ENCODE measurements at places on chromosomes 11 and 22.

DNA sequence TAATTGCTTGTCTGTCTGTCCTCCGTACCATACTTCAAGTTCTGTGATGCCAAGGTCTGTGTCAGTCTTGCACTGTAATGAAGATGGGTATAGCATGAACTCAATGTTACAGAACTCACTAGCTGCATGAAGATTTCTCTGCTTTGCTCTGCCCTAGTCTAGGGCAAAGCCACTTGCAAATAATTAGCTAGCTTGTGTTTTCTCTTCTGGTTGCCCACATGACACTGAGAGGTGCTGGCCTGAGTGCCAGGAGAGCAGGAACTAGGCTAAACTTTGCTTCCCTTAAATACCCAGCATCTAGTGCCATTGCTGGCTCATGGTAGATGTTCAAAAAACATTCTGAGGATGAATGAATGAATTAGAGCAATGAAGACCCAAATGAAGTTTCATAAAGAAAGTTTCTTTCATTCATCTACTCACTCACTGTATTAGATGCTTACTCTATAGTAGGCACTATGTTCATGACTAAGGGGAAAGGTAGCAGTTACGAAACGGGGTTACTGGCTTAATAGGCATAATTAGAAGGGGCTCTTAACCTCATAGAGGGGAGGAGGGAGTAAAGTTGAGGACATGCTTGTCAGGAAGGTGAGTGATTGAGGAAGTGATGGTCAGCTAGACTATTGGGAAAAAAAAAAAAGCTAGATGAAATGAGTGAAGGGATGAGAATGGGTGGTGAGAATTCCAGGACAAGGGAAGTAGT, 4.4 kb upstream of the ENDOD1 start:
- DNase-seq: no peak

GRCh38 chr11:107957109-107957588, 28.9 kb downstream of the RAB39A start:
- DNase-seq: peak; percentile 68

GRCh38 chr22:23518376-23519187, 61.5 kb downstream of the IGLL1 start:
- no peak for DNase-seq

DNA sequence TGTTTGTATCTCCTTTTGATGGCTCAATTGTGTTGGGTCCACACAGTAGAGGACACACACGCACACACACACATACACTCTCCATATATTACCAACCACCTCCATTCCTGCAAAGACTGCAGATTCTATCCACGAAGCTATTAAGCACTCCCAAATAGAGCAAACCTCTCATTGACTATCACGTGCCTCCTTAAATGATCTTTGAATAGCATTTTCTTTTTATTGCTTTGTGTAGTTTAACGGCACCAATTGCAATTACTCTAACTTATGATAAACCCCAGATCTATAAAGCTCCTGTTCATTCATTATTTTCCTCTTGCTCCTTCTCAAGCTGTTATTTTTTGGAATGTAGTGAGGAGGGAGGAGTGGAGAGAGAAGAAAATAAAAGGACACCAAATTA, 204.7 kb downstream of the ST3GAL4 start:
- DNase-seq: no peak

GRCh38 chr22:43931771-43932170, 8.2 kb downstream of the PNPLA3 start:
- no peak for DNase-seq

DNA sequence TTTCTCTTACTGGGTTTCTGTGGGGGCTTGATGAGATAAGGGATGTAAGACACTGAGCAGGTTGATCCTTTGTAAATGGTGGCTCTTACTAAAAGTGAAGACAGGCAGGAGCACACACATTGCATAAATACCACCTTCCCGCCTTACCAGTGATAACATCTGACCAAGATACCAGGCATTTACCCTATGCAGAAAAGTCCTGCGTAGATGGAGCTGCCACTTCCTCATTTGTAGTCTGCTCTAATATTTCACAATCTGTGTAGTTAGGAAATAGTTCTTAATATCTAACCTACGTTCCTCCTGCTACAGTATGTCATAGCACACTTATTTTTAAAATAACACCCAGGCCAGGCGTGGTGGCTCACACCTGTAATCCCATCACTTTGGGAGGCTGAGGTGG, 23.9 kb upstream of the SWAP70 start:
- no peak for DNase-seq

GRCh38 chr11:67583247-67584204, at the start of gene GSTP1:
Gene GSTP1 (plus strand): TSS chr11:67583812. CDS start chr11:67583844, 32 bp downstream.
- no peak for DNase-seq

- DNase-seq: no peak
Observed at GRCh38 chr11:94641167-94641761, 74.1 kb downstream of the PIWIL4 start.

GRCh38 chr22:40044870-40045834, 50.4 kb downstream of the FAM83F start:
- DNase-seq: no peak

DNA sequence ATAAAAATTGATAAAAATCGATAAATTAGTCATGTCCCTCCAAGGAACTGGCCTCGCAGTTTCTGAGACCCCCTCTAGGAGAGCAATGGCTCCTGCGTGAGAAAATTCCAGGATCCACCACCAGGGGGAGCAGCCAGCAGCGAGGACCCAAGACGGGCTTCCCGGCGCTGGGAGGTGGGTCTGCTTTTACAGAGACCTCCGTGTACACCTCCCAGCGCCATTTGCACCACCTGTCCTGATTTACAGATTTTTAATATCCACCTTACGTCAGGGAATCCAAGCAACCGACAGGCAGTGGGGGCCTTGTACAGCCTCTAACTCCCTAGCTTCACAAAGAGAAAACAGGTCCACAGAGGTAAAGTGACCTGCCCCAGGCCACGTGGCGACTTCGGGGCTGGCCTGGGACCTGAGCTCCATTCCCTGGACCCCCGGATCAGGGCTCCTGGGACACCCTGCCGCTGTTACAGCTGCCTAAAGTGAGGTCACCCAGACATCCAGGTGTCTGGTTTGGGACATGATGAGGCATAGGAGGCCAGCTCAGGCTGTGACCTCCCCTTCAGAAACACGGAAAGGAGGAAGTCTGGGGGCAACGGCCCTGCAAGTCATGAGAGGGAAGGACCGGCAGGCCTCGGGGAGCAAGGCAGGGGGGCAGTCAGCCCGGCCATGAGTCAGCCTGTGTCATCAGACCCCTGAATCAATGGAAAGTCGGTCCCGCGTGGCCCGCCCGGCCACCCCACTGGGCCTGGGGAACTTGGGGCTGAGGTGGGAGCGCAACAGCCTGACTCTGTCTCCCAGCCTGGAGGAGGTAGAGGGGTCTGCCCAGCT, 3.5 kb downstream of the OSM start:
- DNase-seq: peak; percentile 2

DNA sequence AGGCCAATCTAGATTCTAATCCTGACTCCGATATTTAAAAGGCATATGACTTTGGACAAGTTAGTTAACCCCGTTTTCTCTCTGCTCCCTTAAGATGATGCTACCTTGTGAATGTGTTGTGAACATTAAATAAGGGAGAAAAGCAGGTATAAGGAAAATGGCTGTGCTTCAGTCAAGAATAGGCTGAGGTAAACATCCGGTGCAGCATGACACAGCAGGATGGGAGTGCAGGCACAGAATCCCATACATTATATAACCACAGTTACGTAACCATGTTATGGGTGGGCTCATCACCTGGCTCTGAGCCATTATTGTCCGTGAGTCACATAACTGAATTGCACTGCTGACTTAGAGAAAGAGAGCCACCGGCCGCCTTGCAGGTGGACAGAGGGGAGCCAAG, 382.2 kb upstream of the ANO5 start:
- no peak for DNase-seq

- DNase-seq: no peak
Observed at GRCh38 chr11:80603472-80603871, 1162.6 kb upstream of the TENM4 start.

GRCh38 chr11:27540051-27540450, 33.5 kb upstream of the LIN7C start:
- no peak for DNase-seq

DNA sequence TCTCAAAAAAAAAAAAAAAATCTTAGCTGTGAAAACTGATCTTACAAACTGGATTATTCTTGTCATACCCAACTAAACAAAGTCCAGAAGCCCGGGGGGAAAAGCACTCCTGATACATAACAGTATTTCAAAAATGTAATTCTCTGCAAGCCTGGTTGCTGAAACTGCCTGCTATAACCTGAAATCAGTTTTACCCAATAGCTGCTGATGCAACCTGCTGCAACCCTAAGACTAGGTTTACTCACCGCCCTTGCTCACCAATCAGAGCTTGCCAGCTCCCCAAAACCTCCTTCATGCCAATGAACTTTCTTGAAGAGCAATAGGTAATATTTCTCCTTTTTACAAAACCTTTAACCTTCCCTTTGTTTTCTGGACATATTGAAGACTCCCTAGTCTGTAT, 12.4 kb downstream of the FGF19 start:
- DNase-seq: no peak

GRCh38 chr11:125036933-125037332, 26.2 kb upstream of the SLC37A2 start:
- DNase-seq: no peak

- DNase-seq: no peak
Observed at GRCh38 chr11:115193914-115194801, 310.1 kb downstream of the CADM1 start.

DNA sequence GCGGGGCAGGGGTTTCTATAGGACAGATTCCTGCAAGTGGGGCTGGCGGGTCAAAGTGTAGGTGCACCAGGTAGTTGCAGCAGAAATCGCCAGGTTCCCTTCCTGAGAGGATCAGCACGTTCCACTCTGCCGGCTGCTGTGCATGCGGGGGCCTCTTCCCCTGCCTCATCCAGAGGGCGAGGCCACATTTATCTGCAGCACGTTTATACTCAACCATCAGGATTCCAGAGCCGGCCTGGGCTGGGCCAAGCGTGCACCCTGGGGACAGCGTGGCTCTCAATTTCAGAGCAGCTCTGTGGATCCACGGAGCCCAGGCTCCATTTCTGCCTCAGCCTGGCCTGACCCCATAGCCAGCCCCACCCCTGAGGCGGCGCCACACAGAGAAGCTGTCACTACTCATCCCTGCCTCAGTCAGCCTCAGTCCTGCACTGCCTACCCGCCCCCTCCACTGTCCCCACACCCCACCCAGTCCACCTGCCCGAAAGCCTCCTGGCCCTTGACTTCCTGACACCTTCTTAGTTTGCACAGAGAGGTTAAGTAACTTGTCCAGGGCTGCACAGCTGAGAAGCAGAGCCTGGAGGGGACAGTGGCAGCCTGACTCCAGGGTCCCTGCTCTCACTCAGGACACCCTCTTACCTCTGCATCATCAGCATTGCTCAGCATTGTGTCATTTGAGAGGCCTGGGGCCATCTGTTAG, 45.9 kb upstream of the RTL6 start:
- no peak for DNase-seq

DNA sequence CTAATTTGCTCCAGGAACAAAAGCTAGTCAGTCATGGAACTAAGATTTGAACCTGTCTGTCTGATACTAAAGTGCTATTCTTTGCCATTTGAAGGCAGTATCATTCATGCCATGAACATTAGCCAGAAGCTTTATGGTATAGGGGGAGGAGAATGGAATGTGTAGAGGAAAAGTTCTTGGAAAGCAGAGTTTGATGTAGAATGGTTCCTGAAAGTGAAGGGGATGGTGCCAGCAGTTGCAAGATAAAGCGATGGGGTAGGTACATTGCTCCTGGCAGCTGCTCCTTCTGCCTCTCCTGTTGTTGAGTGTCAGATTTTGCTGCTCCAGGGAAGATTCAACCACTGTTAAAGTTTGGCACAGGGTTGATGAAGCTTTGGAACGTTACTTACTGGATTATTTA, 53.4 kb downstream of the ARHGAP42 start:
- DNase-seq: no peak

DNA sequence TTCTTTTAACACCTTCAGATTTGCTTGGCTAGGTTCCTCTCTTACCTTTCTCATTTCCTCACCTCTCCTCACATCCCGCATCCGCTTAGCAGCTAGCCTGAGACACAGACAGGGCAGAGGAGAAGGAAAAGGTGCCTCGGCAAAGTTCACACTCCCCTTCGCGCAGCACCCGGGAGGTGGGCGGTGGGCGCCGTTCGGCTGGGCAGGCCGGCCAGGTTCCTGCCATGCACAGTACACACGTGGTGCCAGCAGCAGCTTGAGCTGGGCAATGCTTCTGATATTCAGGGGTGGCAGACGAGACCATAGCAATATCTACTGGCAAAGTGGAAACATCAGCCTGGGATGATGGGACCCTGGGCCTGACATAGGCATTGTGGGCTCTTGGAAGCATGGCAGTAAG, 3.3 kb downstream of the NTM start:
- DNase-seq: no peak

DNA sequence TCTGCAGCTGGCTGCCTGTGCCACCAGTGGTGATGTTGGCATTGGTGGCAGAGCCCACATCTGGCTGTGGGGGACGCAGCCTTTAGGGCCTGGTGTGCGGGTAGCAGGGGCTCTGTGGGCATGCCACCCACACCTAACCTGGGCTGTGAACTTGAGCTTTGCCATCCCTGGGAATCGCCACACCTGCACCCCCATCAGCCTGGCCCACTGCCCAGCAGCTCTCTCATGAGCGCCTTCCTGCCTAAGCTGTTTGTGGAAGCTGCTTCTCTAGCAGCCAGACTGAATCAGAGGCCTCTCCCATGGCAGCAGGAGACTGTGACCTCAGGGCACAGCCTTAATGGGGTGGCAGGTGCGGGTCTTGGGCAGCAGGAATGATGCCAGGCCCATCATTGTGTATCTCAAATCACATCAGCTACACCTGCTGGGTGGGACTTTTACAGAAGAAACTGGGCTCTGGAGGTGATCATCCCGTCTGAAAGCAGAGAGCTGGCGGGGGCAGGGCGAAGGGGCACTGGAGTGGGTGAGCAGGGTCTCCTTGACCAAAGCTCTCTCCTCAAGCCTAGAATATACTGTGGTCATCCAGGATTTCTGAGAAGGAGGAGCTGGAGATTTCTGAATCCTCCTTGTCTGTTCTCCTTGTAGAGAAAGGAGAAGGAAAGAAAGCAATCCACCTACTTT, 17.8 kb upstream of the CARS1 start:
- no peak for DNase-seq

DNA sequence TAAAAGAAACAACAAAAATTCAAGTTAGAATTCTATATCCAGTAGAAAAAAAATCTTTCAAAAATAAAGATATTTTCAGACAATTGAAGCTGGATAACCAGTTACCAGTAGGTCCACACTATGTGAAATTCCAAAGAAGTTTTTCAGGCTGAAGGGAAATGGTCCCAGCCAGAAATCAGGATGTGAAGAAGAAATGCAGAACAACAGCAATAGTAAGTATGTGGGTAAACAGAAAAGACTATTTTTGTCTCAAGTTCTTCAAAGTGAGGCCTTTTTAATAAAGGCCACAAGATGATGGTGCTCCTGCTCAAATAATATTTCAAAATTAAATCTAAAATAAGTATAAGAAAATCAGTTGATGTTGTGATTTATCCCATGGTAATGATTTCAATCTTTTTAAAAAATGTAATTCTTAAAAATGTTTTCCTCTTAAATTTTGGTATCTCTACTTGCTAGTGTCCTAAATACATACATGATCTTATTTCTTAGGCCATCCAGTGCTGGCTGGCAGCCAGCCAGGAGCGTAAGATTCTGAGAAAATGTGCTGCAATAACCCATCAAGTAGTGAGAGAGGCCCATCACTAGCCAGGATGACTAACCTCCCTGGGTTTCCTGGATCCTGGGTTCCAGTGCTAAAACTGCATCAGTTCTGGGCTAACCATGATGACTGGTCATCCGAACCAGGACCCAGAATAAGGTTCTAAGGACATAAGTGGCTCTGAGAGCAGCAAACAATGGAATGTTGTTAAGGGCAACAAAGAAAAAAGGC, 15.6 kb upstream of the UCP3 start:
- no peak for DNase-seq
